ENCODE measurements at places on chromosomes 3 and 15.
A peak's percentile ranks its signal among the peaks of the same experiment; 100 is the strongest.

GRCh38 chr3:121167374-121168139, 259.6 kb downstream of the STXBP5L start:
- DNase-seq: no peak

GRCh38 chr3:40524568-40525285, at the start of gene ZNF621:
TSS of gene ZNF621 (plus strand) at chr3:40524960. CDS start at chr3:40525841, 881 bp downstream.
- peak; percentile 90 for DNase-seq

DNA sequence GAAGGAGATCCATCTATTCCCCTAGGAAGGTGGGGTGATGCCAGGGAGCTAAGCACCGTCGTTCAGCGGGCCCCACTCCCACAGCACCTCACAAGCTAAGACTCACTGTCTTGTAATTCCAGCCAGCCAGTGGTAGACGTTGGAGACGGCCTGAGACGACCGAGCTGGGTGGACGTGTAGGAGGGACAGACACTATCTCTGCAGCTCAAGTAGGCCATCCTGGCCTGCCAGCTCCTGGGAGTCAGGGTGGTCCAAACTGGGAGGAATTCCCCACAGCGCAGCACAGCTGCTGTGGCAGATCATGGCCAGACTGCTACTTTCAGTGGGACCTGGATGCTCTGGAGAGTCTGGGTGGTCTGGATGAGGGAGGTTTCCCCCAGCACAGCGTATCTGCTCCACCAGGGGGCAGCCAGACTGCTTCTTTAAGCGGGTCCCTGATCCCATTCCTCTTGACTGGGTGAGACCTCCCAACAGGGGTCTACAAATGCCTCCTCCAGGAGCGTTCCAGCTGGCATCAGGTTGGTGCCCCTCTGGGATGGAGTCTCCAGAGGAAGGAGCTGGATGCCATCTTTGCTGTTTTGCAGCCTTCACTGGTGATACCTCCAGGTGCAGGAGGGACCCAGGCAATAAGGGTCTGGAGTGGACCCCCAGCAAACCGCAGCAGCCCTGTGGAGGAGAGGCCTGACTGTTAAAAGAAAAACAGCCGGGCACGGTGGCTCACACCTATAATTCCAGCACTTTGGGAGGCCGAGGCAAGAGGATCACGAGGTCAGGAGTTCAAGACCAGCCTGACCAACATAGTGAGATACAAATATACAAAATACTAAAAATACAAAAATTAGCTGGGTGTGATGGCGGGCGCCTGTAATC, 27.6 kb downstream of the GNB5 start:
- peak; percentile 14 for DNase-seq

- DNase-seq: no peak
Measured at GRCh38 chr15:35139822-35140221, 54.7 kb upstream of the NANOGP8 start.

DNA sequence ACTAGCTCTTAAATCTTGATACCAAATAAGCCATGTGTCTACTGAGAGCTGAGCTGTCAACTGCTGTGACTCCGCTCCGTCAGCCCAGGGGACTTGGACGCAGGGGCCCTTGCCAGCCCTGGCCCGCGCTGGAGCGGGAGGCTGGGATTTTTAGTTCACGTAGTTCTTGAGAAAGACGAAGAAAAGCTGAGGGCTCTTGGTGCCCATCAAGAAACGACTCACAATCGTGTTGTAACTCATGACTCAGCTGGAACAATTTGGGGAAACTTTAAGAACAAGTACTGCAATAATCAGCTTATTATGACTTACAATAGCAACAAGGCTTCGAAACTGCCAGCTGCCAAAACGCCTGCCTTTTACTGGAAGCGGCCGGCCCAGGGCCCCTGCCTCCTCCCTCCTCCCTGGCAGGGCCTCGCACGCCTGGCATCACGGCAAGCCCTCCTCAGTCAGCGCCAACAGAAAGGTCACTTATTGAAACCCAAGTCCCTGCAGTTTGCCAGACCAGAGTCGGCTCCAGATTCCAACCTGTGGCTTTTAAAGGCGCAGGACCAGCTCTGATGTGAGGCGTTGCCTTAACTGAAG, 60.3 kb downstream of the RGMA start:
- DNase-seq: peak; percentile 35

DNA sequence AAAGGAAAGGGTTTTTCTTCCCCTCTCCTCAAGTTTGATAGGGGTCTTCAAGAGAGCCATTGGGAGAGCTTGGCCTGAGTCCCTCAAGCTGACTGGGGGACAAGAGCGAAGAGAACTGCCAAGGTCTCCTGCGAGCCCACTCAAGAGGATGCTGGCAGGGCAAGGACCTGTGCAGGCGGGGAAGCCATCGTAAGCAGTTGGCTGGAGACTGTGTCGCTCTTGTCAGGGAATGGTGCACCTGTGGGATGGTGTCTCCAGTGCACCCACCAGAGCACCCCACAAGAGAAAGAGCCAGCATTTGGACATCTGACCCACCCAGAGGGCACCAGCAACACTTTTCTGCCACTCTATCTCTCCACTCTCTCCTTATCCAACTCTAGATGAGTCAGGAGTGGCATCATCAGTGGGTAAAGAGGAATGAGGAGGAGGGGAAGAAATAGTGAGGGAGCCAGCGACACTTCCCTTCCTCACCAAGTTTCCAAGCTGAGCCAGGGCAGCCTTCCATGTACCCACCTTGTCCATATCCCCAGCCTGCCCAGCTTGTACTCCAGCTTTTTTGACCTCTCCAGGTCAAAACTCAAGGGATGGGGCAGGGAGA, 13.6 kb upstream of the XIRP1 start:
- no peak for DNase-seq

- no peak for DNase-seq
Measured at GRCh38 chr3:295166-295565, 98.6 kb downstream of the CHL1 start.

GRCh38 chr3:109731639-109732473, 394.5 kb upstream of the DPPA4 start:
- peak; percentile 67 for DNase-seq

DNA sequence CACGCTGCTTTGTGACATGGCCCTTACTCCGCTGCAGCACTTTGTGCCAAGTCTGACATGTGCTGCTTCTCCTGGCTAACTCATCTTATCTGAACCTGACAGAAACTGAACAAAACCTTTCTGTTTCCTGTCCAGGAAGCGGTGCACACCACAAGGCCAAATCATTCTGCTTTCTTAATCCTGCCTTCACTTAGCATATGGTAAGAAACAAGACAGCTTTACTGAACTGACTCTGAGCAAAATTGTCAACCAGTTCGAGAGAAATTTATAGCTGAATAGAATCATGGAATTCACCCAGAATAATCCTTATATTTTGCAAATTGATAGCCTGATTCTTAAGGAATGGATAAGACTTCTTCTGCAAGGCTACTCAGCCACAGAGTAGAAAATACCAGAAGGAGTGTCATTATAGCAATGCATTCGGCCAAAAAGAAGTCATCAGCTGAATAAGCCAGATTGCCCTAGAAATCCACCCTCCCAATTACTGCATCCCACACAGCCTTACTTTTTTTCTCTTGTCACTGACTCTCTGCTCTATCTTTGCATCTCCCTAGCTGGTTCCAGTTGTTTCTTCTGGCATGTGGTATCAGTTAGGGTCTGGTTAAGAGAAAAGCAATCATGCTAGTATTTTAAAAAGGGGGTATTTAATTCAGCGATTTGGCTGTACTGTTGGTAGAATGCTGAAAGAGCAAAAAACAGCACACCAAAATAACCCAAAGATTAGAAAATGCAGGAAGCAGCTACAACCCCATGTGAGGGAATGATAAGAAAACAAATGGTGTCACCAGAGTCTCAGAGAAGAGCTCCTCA, 41.6 kb upstream of the STRIT1 start:
- no peak for DNase-seq

- DNase-seq: no peak
Measured at GRCh38 chr3:76403556-76403955, 618.2 kb upstream of the ZNF717 start.

- no peak for DNase-seq
Measured at GRCh38 chr3:16809993-16810392, 74.8 kb upstream of the PLCL2 start.

GRCh38 chr3:197017003-197017402, 12.6 kb downstream of the MELTF start:
- DNase-seq: no peak

DNA sequence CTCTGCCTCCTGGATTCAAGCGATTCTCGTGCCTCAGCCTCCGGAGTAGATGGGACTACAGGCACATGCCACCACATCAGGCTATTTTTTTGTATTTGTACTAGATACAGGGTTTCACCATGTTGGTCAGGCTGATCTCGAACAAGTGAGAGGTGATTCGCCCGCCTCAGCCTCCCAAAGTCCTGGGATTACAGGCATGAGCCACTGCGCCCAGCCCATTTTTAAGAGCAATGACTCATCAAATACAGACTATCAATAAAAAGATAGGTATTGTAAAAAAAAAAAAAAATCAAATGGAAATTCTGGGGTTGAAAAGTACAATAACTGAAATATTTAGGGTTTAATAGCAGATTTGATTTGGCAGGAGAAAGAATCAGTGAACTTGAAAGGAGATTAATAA, 129.0 kb downstream of the TJP1 start:
- DNase-seq: no peak

- no peak for DNase-seq
Measured at GRCh38 chr15:90789462-90789861, 72.3 kb downstream of the BLM start.

GRCh38 chr3:90062631-90063200, 955.3 kb downstream of the EPHA3 start:
- no peak for DNase-seq

DNA sequence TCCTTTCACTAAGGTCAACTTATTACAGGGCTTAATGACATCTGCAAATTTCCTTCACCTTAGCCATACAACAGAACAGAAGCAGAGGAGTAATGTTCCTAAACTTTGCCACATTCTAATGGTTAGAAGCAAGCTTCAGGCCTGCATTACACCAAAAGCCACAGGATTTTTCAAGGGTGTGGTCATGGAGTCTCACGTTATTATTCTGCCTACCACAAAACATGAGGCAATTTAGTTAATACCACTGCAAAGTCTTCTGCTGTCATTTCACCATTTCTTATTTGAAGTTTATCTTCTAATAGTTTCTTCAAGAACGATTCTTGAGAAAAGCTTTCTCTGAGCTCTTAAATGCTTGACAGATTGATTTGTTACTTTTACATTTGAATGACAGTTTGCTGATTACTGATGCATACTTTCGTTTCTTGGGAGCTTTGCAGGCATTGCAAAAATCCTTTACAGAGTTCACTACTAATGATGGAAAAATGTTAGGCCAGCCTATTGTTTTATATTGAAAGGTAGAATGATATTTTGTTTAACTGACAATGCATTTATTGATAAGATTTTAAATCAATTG, 1257.1 kb downstream of the NSUN3 start:
- DNase-seq: no peak

DNA sequence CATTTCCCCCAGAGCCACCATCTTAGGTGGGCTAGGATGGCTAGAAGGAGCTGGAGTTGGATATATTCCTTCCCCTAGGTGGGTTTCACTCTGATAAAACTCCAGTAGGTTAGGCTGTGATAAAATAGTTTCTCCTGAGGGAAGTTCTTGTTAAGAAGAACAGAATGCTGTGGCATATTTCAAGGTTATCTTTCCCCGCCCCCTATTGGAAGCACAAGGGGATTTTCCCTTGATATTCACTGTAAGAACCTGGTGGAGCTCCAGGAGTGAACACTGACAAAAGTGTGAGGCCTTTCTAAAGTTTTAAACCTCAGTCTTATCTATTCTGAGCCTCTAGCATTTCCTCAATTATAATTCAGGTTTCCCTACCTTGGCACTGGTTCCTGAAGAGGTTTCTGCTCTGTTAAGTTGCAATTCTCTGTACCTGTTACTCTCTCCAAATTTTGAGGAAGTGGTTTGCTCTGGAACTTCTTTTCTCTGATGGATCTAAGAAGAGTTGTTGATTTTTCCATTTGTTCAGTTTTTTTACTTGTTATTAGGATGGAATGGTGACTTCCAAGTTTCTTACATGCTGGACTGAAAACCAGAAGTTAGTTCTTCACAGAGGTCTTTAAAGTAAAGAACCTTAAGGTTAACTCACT, 113.5 kb downstream of the GMPS start:
- DNase-seq: no peak

GRCh38 chr15:94000606-94001005, 230.8 kb upstream of the MCTP2 start:
- DNase-seq: no peak

- no peak for DNase-seq
Measured at GRCh38 chr3:123113889-123114450, 47.1 kb downstream of the PDIA5 start.

DNA sequence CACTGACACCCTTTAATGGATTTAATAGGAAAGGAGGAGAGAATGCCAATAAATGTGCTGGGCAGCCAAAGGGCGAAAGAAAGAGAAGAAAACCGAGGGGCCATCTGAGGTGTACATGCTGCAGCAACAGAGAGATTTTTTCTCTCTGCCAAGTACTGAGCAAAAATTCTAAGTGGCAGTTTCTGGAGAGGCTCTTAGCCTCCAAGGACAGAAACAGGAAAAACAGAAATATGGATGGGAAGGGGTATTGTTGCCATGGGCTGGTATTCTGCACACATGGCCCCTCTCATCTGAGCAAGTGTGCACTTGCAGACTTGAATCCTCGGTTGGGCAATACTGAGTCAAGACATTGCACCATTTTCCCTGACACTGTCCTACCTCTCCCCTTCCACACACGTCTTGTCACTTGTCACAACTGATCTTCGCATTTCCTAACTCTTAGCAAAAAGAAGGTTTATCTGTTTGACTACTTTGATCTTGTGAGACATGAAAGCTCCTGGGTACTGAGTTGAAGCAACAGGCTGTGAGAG, 73.9 kb downstream of the PRICKLE2 start:
- DNase-seq: no peak

DNA sequence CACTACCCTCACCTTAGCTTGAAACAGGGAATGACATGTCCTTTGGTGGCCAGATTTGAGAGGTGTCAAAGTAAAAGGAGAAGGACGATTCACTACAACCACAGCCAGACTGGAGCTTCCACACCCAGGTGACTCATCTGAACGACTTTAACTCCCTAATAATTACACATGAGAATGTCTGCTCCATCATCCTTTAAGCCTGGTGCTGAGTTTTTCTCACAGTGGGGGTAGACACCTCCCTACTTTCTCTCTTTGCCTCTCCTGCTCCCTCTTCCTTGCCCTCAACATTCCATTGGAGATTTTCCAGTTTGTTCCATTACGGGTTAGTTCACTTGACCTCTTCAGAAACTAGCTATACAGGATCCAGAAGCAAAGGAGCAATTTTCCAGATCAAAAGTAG, 154.3 kb upstream of the BHLHE40 start:
- no peak for DNase-seq

- DNase-seq: no peak
Measured at GRCh38 chr3:123584284-123584987, 417 bp downstream of the HACD2 start.

- no peak for DNase-seq
Measured at GRCh38 chr3:177378168-177378567, 180.9 kb upstream of the TBL1XR1 start.

Measured in stimulated activated CD4-positive, alpha-beta T cell treated with anti-CD3 and anti-CD28 coated beads, Interleukin-15, amount 100 ng/mL, for 24 hours (primary cell).